ENCODE measurements at places on chromosomes 4 and X.

- DNase-seq: no peak
Observed at GRCh38 chrX:75061701-75062100, 94.4 kb downstream of the ABCB7 start.

DNA sequence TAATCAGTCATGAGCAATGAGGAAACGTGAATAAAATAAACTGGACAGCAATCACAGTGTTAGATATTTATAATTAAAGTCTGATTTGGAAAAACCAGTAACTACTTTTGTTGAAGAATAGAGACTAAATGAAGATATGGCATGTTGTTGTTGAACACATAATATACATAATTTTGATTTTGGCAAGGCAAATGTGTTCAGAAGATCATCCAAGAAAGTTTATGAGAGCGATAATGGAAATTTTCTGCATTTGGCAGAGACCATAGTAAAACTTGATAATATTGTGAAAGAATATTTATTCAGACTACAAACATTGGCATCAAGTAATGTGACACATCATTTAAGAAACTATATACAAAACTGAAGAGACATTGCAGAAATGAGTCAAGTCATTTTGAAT, 620.7 kb downstream of the TMA16 start:
- DNase-seq: no peak

DNA sequence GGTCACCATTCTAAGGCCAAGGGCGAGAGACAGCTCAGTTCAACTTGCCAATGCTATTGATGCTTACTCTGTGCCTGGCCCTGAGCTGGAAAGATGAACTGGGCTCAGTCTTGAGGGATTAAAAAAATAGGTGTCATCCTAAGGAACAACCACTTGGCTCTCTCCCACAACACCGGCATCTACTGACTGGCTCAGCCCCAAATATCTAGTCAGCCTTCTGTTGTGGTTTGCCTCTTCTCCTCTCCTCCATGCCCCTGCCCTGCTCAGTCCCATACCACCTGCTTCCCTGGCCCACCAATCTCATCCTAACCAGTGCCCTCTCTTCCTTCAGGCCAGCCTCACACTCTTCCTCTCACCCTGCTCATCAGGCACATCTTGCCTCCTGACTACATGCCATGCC, 29.6 kb downstream of the KDM5C start:
- DNase-seq: no peak

DNA sequence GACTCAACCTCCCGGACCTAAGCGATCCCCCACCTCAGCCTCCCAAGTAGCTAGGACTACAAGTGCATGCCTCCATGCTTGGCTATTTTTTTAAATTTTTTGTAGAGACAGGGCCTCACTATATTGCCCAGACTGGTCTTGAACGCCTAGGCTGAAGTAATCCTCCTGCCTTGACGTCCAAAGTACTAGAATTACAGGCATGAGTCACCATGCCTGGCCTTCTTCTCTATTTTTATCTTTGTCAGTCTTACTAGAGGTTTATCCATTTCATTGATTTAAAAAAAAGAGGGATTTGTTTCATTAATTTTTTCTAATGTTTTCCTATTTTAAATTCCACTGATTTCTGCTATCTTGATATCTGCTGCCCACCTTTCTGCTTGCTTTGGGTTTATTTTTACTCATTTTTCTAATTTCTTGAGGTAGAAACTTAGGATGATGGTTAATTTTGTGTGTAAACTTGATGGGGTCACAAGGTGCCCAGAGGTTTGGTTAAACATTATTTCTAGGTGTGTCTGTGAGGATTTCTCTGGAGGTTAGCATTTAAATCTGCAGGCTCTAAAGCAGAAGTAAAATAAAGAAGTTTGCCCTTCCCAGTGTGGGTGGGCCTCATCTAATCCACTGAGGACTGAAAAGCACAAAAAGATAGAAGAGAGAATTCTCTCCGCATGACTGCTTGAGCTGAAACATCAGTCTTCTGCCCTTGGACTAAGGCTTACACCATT, 116.2 kb upstream of the DCLK2 start:
- DNase-seq: no peak

DNA sequence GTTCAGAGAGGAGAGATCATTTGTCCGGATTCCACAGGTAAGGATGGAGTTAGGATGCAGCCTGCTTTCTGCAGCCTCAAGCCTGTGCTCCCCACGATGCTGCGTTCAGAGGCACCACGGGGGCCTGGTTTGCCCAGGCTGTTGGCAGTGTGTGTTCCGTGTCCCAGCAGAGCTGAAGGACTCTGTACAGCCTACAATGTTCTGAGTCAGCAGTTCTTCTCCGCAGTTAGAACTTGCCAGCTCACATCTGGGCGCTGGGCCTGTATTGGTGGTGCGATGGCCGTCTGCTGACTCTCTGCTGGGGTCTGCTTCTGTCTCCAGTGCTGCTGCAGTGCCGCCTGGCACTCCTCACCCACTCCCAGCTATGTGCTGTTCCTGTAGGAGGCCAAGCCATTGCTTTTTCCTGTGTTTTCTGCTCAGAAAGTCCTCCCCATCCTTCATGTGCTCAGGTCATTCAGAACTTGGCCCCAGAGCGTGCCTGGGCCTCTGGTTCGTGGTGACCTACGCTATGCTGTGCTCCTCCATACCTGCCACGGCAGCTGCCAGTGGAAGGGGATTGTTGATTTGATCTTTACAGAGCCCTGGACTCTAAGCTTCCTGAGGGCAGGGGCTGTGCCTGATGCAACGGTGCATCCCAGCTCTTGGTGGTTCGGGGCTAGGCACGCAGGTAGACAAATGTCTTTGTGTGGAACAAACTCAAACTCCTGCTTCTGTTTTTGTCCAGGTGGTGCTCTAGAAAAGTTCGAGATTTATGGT, 42.6 kb upstream of the TADA2B start:
- DNase-seq: no peak

DNA sequence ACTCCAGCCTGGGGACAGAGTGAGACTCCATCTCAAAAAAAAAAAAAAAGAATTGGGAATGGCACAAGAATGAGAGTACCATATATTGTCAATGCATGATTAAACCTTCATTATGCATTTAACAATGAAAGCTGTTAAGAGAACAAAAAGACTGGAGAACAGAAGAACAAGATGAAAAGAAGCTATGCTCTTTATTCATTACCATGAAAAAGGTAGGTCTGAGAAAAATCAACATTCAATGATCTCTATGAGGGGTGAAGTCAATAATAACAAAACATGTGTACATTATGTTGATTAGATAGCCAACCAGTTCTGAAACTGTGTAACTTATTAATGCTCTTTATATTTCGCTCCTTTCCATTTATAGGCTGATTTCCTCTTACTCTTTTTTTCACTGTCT, 100.9 kb downstream of the BRWD3 start:
- DNase-seq: no peak

- no peak for DNase-seq
Observed at GRCh38 chrX:24479924-24480323, 14.8 kb downstream of the PDK3 start.

GRCh38 chrX:23788521-23788920, 5.5 kb downstream of the SAT1 start:
- no peak for DNase-seq

DNA sequence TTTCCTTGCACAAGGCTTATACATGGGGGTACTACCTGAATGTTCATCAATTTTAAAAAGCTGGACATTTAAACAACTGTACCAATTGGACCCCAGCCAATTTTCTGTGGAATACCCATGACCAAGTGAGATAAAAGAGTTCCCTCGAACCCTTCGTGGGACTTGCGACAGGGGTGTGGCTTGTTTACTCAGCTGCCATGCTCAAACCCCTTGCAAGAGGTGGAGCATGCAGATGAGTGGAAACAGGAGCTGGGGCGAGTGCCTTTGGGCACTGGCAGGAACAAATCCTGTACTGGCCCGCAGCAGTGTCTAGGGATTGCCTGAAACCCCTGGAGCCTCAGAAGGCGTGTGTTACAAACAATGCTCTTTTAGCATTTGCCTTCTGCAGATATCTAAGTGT, 144.2 kb downstream of the PDHA2 start:
- DNase-seq: no peak

DNA sequence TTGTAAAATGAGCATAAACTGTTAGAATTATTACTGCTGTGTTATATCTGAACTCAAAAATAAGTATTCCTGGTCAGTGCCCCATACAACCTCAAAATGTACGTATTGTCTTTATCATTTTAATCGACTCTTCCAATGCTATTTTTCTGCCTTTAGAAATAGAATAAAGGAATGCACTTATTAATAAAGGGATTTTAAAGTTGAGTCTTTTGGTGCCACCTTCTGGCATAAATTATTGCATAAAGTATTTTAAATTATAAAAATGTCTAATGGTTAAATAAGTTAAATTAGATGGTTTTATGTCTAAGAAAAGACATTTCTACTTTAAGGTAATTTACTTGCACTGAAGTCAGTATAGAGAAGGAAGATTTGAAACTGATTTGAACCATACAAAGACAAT, 424.0 kb upstream of the NDST4 start:
- no peak for DNase-seq

- no peak for DNase-seq
Observed at GRCh38 chrX:10001496-10001895, 34.3 kb downstream of the CLDN34 start.

- DNase-seq: no peak
Observed at GRCh38 chr4:7960017-7960789, 20.5 kb upstream of the AFAP1 start.

GRCh38 chrX:153969904-153970356, 1.7 kb downstream of the HCFC1 start:
- no peak for DNase-seq

GRCh38 chr4:16448241-16448840, 222.1 kb upstream of the TAPT1 start:
- DNase-seq: no peak

DNA sequence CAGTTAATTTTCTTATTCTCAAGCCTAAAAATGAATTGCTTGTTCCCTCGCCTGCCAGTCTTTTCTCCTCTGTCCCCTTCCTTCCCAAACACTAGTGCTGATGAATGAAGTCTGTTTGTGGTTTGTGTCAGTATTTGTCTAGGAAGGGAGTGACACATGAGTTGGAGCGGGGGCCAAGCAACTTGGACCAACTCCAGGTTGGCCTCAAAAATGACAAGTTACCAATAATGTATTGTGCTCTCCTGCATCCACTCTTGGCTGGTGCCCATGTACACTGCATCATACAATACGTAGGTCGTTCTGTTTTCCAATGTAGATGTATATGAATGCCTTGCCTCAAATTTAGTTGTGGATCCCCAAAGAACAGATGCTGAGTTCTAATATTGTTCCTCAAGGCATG, 223.0 kb upstream of the GPC4 start:
- no peak for DNase-seq

DNA sequence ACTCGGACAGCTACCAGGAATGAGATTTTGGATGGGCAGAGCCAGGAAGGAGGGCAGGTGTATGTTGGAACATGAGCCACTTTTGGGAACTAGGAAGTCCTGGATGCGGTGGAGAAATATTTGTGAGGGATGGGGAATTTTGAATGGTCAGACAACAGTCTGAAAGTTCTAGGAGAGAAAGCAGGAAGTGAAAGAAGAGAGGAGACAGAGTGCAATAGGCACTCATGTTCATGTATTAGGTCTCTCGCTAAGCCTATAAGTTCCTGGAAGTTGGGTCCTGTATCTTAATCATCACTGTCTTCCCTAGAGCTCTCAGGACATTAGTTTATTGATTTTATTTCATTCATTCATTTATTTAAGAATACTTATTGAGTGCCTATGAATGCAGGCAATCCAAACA, 65.7 kb upstream of the CITED1 start:
- DNase-seq: no peak

- DNase-seq: no peak
Observed at GRCh38 chr4:185421366-185422124, 4.2 kb downstream of the UFSP2 start.

GRCh38 chr4:48153791-48154550, 19.9 kb upstream of the TXK start:
- no peak for DNase-seq

GRCh38 chr4:175637762-175638161, 174.3 kb downstream of the GPM6A start:
- no peak for DNase-seq

DNA sequence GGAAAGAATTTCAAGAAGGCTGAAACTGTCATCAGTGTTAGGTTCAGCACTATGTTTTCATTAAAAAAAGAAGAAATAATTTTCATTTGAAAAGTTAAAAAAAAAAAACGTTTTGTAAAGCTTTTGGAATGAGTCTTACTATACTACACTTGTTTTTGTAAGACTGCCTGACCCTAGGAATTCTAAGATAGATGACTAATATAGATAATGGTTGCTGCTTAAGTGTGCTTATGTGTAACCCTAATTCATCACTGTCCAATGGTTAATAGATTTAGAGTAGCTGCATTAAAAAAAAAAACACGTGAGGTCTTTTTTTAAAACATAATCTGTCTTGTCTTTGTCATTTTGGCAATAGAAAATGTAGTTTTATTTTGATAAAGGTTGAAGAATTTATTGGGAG, 323.2 kb downstream of the IL1RAPL1 start:
- DNase-seq: no peak

DNA sequence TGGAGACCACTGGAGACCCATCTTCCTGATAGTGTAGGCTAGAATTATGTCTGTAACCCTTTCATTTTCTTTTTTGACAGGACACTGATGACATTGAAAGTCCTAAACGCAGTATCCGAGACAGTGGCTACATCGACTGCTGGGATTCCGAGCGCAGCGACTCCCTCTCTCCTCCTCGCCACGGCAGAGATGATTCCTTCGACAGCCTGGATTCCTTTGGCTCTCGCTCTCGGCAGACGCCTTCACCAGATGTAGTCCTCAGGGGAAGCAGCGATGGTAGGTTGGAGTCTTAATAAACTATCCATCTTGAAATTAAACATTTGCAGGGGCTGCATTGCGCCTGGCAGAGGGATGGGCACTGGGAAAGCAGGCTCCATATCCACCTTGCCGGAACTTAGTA, 75.4 kb downstream of the LIMCH1 start:
- DNase-seq: no peak

Measured in NT2/D1 (cell line).